ENCODE measurements at places on chromosomes 12 and 14. TPM values are rescaled to one million over a fixed set of nuclear protein-coding genes. Genes with fewer than 3 reads are reported as not detected.
A peak's percentile ranks its signal among the peaks of the same experiment; 100 is the strongest.

The RNASE4 gene
- 10.0 TPM for total RNA-seq

The ANKRD33 gene
- total RNA-seq, result not detected

The ZFHX2 gene
- total RNA-seq, result 2.5 TPM

The TTC5 gene
- 18.5 TPM for total RNA-seq

The MGP gene
- total RNA-seq, result 31.3 TPM

GRCh38 chr14:24081739-24082211 lies 10.4 kb downstream of the CPNE6 start:
- no peaks in the 10 kb centered on the region for H3K27me3 ChIP-seq
- H3K4me3 ChIP-seq, result peak overlapping the region; percentile 65
- no peaks in the 10 kb centered on the region for H3K36me3 ChIP-seq
- peak overlapping the region; percentile 78 for H3K27ac ChIP-seq
- H3K4me1 ChIP-seq, result peaks cover 19% of the 10 kb centered on the region

DNA sequence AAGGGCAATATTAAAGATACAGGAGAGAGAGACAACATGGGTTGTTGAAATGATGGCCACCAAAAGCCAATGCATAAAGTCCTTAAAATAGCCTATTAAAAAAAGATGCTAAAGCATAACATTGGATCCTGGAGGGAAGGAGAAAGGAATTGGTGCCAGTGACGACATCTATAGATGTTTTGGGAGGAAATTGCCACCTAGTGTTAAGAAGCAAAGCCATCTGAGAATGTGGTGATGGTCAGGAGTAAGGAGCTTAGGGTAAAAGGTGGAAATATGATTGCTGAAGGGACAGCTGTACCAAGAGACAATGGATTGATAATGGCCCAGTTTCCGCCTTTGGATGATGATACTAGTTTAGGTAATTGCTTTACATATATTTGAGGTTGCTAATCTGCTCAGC lies 85.1 kb downstream of the TMEM30B start:
- no peaks in the 10 kb centered on the region for H3K36me3 ChIP-seq
- H3K4me1 ChIP-seq, result no peaks in the 10 kb centered on the region
- DNase-seq, result no peak

DNA sequence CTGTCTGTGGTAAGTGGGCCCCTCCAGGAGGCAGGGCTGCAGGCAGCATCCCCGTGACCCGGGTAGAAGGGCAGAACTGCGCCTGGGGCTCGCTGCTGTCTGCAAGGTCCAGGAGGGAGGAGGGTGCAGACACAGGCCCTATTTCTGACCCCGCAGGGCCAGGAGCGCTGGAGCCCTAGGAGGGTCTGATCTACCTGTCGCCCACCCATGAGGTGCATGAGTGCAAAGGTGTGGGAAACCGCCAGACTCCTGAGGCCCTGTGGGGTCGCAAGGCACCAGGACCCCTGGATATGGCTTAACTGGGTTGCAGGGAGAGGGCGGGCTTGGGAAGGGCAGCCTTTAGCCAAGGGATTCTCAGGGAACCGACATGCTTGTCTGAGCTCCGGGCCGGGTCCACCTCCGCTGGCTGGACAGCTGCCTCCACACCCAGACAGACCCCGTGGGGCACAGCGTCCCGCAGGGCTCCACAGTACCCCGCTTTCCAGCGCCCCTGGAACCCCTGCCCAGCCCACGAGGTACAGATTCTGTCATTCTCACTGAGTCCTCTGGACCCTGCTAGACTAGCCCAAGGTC lies 72.9 kb upstream of the TSPAN11 start:
- no peak overlapping the region for H3K4me3 ChIP-seq
- no peaks in the 10 kb centered on the region for H3K36me3 ChIP-seq
- H3K27me3 ChIP-seq, result no peaks in the 10 kb centered on the region
- H3K27ac ChIP-seq, result no peak overlapping the region
- peaks cover 12% of the 10 kb centered on the region for H3K4me1 ChIP-seq

DNA sequence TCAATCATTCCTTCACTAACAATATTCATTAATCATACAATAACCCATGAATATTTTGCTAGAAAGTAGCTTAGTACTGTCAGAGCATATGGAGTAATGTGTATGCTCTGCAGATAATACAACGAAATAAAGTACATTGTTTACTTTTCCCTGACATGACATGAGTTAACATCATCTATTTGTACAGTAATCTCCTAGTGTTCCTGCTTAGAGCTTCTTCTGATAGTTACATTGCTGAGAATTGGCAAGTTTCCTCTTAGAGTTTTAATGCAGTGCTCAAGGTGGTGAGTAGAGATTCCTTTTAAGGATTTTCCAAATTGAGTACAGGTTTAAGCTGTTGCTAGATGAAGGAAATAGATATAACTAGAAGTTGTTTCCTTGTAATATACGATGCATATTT lies 164.5 kb upstream of the NPAS3 start:
- H3K4me1 ChIP-seq, result no peaks in the 10 kb centered on the region
- no peak for DNase-seq
- no peaks in the 10 kb centered on the region for H3K36me3 ChIP-seq
- no peak overlapping the region for H3K27ac ChIP-seq

DNA sequence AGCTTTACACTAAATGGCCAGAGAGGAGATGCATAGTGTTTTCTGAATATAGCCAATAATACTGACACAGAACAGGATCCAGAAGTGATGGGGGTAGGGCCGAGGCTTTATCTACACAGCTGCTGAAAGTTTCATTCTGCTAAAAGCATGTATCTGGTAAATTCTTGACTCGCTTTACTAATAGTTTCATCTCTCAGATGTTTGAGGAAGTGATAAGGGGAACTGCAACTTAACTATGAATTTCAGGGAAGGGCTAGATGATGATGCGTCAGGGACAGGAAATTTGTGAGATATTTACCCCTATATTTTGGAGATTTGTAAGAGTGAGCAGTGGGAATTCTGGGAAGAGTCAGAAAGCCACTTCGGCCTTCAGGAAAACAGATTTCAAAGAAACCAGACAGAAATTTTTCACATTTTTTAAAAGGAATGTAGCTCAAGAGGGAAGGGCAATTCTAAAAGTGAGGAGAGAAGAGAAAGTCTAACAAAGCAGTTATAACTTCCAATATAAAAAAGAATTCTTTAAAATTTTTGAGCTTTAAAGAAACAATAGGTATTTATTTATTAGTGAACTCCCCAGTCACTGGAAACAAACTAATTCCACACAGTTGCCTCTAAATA lies 243.1 kb downstream of the BCAT1 start:
- H3K4me1 ChIP-seq, result peaks cover 14% of the 10 kb centered on the region
- H3K4me3 ChIP-seq, result no peak overlapping the region
- H3K27me3 ChIP-seq, result no peaks in the 10 kb centered on the region
- no peaks in the 10 kb centered on the region for H3K36me3 ChIP-seq

DNA sequence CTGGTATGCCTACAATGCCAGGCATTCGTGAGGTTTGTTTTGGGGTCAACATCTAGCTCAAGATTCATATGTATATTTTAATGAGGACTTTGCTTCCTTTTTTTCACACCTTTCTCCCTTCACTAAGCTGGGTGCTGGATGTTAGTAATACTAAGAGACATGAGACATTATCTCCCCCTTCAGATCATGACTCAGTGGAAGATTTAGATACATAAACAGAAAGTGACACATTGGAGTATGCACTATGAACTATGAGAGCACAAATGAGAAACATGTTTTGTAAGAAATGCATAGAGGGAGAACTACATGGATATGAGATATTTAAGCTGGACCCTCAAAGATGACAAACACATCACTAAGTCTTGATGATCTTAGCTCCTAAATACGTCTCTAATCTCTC lies 286.3 kb downstream of the RPAP3 start:
- H3K4me3 ChIP-seq, result no peak overlapping the region
- H3K36me3 ChIP-seq, result no peaks in the 10 kb centered on the region
- DNase-seq, result no peak
- H3K27ac ChIP-seq, result no peak overlapping the region
- no peaks in the 10 kb centered on the region for H3K4me1 ChIP-seq

DNA sequence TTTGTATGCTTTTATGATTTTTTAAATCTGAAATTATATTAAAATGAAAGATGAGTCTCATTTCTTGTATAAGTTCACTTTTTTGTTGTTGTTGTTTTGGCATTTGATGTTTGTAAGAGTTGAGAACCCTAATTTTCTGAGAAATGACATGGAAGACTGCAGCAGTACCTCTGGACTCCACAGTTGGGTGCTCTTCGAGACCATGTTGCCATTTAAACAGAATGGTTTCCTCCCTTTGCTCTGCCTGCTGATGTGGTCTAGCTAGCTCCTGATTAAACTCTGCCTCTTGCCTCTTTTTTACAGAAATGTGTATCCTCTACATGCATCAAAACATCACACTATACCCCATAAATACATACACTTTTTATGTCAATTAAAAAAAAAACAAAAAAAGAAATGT lies 5.8 kb upstream of the LTA4H start:
- peaks cover 30% of the 10 kb centered on the region for H3K4me1 ChIP-seq
- no peaks in the 10 kb centered on the region for H3K36me3 ChIP-seq
- no peaks in the 10 kb centered on the region for H3K27me3 ChIP-seq
- H3K4me3 ChIP-seq, result no peak overlapping the region
- no peak overlapping the region for H3K27ac ChIP-seq
- no peak for DNase-seq

GRCh38 chr12:119020406-119021360 lies 39.3 kb downstream of the SRRM4 start:
- H3K27me3 ChIP-seq, result peaks cover 12% of the 10 kb centered on the region
- no peak for DNase-seq
- H3K4me1 ChIP-seq, result no peaks in the 10 kb centered on the region
- H3K4me3 ChIP-seq, result no peak overlapping the region
- H3K27ac ChIP-seq, result no peak overlapping the region

DNA sequence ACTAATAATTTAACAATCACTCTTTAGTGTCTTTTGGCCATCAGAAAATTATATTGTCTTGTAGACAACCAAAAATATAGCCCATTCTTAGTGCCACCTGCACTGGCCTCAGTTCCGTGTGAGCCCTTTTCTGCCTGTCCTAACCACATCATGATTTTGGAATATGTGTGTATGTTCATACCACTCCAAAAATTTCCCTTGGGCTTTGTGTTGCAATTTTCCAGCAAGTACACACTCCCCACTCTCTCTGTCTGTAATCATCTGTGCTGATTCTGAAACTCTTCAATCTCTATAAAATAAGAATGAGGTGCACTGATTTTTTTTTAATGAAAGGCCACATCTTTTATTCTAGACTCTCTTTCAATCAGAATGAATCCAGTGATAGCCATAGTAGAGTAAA lies 196.0 kb downstream of the PIK3C2G start:
- no peaks in the 10 kb centered on the region for H3K36me3 ChIP-seq
- no peak for DNase-seq

- H3K27me3 ChIP-seq, result no peaks in the 10 kb centered on the region
- H3K27ac ChIP-seq, result no peak overlapping the region
- H3K4me3 ChIP-seq, result no peak overlapping the region
- H3K36me3 ChIP-seq, result peaks cover 14% of the 10 kb centered on the region
- DNase-seq, result no peak
Observed at GRCh38 chr12:115947696-115948062, 329.8 kb downstream of the MED13L start.

DNA sequence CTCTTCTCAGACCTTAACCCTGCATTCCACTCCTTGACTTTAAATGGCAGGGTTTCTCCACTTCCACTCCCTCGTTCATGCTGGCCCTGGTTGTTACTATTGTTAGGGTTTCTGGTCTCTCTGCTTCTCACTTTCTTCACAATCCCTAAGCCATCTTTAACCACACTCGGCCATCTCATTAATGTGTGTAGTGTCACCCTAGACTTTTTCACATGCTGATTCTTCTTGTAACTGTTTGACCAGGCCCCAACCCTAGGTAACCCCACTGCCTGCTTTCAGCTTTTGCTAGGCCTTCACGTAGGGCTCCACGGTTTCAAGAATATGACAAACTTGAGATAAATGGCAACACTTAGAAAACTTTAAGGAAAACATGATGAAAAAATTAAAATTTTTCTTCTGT lies 195.1 kb downstream of the IPO8 start:
- H3K27ac ChIP-seq, result no peak overlapping the region
- no peak overlapping the region for H3K4me3 ChIP-seq
- no peak for DNase-seq
- H3K27me3 ChIP-seq, result no peaks in the 10 kb centered on the region

DNA sequence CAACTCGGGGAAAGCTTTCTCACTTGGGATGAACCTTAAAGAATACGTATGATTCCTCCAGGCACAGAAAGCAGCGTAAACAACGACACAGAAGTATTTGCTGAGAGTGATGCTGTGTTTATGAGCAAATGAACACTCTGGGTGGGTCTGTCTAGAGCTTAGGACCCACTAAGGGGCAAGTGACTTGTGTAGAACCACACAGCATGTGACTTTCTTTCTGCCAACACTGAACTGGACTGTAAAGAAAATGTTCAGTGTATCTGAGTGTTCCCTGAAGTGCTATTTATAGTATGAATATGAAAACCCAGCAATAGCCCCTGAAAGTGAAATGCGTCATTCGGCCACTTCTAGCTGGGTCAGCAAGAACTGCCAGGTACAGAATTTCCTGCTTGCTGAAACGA lies 78.5 kb downstream of the ST8SIA1 start:
- H3K36me3 ChIP-seq, result no peaks in the 10 kb centered on the region
- H3K27me3 ChIP-seq, result no peaks in the 10 kb centered on the region
- no peak overlapping the region for H3K4me3 ChIP-seq
- H3K27ac ChIP-seq, result no peak overlapping the region

DNA sequence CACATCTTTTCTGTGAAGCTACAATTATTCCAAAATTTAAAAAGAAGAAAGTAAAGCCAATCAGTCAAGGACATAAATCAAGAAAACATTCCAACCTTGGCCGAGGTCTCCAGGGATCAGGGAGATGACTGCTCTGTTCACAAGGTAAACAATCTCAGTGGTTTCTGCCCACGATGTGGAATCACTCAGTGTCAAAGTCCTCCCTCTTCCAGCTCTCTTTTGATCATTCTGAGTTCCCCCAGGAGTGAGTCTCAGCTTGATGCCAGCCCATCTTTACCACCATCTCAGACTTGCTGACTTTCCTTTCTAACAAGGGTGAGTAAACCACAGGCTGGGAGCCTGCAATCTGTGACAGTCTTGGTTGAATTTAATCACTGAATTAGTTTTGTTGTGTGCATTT lies 4.8 kb upstream of the SERPINA9 start:
- H3K27me3 ChIP-seq, result peaks cover 17% of the 10 kb centered on the region
- H3K36me3 ChIP-seq, result no peaks in the 10 kb centered on the region
- no peak for DNase-seq
- H3K27ac ChIP-seq, result no peak overlapping the region
- no peaks in the 10 kb centered on the region for H3K4me1 ChIP-seq

DNA sequence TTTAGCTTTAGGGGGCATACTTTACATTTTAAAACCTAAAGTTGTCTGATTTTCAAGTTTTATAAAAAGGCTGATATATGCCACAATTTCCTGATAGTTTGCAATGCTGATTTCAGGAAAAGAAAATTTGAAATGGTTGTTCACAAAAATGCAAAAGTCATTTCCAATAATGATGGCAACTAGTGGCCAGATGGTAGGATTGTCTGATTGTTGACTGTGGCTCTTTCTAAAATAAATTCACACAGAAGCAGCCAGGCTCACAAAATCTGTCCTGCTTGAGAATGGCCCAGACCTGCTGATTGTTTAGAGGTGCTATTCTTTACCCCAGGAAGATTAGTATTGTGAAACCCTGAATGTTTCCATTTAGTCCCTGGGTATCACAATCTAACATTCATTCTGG lies 220.3 kb downstream of the NELL2 start:
- H3K36me3 ChIP-seq, result no peaks in the 10 kb centered on the region
- no peaks in the 10 kb centered on the region for H3K27me3 ChIP-seq
- no peak overlapping the region for H3K27ac ChIP-seq
- DNase-seq, result no peak
- no peak overlapping the region for H3K4me3 ChIP-seq
- H3K4me1 ChIP-seq, result no peaks in the 10 kb centered on the region

GRCh38 chr12:2582631-2583030 lies 212.1 kb upstream of the FKBP4 start:
- H3K27ac ChIP-seq, result no peak overlapping the region
- no peaks in the 10 kb centered on the region for H3K36me3 ChIP-seq
- peaks cover 45% of the 10 kb centered on the region for H3K27me3 ChIP-seq
- H3K4me3 ChIP-seq, result no peak overlapping the region
